ENCODE measurements at places on chromosomes 12 and 14. TPM values are rescaled to one million over a fixed set of nuclear protein-coding genes. Genes with fewer than 3 reads are reported as not detected.
A peak's percentile ranks its signal among the peaks of the same experiment; 100 is the strongest.

DNA sequence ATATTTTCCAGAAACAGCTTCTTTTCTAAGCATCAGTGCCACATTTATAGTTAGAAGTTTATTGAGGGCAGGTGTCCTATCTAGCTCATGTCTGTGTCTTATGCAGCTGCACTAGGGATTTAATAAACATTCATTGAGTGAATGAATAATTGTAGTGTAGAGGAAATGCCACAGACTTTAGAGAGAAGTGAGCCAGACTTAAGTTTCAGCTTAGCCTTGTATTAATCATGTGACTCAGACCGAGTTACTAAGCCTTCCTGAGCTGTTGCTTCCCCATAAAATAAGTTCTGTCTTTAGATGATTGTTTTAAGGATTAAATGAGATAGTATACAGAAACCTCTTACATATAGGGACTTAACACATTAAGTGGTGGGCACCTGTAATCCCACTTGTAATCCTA, 236.1 kb upstream of the DDHD1 start:
- DNase-seq: no peak

- DNase-seq: no peak
Measured at GRCh38 chr12:43008953-43009845, 419.7 kb upstream of the PRICKLE1 start.

The KRT72 gene
- total RNA-seq: not detected

DNA sequence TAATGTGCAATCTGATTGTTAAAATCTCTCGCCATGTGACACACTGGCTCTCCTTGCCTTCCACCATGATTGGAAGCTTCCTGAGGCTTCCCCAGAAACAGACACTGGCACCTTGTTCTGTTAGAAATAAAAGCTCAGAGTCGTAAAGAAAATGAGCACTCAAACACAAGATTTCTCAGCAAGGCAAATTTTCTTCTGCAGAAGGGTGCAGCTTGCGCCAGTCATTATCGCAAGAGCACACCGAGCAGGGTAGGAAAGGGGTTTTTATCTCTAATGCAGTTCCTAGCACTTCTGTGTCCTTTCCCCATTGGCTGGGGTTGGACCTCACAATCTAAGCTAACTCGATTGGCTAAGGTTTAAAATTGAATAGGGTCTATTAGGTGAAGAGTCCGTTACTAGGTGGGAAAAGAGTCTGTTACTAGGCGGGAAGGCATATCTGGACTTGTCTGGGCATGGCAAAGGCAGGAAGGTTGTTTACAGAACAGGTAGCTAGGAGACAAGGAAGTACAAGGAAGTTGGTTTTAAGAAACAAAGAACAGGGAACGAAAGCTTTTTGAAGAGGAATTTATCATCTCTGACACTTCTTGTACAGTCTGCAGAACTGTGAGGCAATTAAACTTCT, 62.6 kb upstream of the BICD1 start:
- no peak for DNase-seq

The WASHC3 gene
- 31.9 TPM for total RNA-seq

- DNase-seq: no peak
Measured at GRCh38 chr12:78002878-78003277, 172.2 kb downstream of the NAV3 start.

GRCh38 chr12:98916106-98916505, 271.0 kb downstream of the APAF1 start:
- no peak for DNase-seq

DNA sequence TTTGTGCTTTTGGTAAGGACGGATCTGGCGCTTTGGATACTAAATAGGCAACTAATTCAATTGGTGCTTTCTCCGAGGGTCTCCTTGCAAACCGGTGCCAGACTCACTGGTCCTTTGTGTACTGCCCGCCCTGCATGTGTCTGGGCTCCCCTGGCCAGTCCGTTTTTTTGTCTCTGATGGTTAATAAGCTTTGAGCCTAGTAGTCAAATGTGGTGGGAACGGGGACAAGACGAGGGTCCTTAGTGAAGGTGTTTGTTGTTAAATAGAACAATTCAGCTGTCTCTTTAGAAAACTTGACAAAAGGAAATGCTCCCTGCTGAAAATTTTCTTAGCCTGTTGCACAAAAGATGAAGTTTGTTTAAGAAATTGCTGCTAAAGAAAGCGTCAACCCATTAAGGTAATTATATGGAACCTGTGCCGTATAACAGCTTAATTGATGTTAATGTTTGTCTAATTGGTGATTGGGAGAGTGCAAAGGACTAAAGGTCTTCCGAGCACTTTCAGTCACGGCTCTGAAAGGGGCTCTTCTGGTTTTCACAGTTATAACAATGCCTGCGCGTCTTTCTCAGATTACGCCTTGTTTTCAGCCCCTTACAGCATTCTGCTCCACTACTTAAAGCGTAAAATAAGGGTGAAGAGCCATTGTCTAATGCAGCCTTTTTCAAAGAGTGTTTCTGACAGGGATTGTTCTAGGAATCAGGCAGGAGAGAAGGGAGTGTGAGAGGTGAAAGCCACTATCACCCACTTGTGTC, 537.4 kb downstream of the PRKD1 start:
- no peak for DNase-seq

DNA sequence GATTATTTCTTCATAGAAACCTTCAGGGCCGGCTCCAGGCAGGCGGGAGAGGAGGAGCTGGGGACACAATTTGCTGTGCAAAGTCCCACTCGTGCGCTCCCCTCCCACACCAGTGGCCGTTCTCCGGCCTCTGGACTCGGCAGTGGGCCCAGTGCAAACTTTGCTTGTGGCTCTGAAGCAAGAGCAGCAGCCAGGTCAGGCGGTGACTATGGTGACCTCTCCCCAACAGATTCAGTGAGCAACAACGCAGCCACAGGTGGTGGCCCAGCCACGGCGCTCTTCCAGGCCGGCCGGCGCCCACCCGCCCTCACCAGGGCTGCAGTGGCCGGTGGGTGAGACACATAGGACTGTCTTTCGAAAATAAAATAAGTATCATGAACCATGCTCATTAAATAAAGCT, 29.5 kb downstream of the VPS37B start:
- DNase-seq: peak; percentile 59

DNA sequence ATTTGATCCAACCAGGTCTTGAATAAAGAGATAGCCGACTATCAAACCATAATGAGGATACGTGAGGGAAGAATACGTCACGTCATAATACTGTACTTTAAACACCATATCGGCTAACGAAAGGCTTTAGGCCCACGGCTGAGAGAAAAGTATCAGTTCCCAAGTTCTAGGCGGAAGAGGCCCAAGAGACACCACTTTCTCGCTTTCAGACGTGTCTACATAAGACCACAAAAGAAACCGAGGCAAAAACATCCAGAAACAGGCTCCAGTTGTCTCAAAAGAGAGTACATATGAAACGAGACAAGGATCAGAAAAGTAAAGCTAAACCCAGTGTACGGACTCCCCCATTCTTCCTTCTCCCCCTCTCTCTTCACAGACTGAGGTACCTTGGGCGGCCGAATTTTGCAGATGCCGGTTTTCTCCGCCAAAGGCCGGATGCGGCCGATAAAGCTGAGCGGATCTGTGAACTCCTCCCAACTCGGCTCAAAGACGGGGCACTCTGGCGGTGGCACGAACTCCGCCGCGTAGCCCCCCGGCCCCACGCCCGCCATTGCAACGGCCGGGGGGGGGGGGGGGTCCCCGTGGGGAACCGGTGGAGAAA, 479 bp downstream of the KDM5A start:
- DNase-seq: peak; percentile 51

- DNase-seq: peak; percentile 20
Measured at GRCh38 chr14:105855246-105855892, 329.0 kb downstream of the TMEM121 start.

The IL26 gene
- total RNA-seq: not detected

- DNase-seq: no peak
Measured at GRCh38 chr12:122749569-122750332, 2.9 kb upstream of the DENR start.

GRCh38 chr14:95452893-95453712, 63.3 kb downstream of the SYNE3 start:
- no peak for DNase-seq

The IRF2BPL gene
- total RNA-seq: 38.8 TPM

DNA sequence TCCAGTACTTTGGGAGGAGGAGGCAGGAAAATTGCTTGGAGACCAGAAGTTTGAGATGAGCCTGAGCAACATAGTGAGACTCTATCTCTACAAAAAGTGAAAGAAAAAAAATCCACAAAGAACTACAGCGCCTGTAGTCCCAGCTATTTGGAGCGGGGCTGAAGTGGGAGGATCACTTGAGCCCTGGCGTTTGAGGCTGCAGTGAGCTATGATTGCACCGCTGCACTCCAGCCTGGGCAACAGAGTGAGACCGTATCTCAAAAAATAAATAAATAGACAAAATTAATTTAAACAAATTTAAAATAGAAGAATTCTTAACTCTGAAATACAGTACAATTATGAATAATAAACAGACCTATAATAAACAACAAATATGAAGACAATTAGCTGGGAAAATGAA, 40.9 kb downstream of the ATL1 start:
- no peak for DNase-seq

- no peak for DNase-seq
Measured at GRCh38 chr12:69906411-69907216, 81.6 kb downstream of the MYRFL start.

GRCh38 chr12:85225501-85225900, 54.5 kb upstream of the ALX1 start:
- DNase-seq: no peak

The KRT85 gene
- not detected for total RNA-seq

The KLRC2 gene
- not detected for total RNA-seq

- no peak for DNase-seq
Measured at GRCh38 chr12:40801082-40801481, 108.8 kb downstream of the CNTN1 start.

The WNK1 gene
- 294 TPM for total RNA-seq

DNA sequence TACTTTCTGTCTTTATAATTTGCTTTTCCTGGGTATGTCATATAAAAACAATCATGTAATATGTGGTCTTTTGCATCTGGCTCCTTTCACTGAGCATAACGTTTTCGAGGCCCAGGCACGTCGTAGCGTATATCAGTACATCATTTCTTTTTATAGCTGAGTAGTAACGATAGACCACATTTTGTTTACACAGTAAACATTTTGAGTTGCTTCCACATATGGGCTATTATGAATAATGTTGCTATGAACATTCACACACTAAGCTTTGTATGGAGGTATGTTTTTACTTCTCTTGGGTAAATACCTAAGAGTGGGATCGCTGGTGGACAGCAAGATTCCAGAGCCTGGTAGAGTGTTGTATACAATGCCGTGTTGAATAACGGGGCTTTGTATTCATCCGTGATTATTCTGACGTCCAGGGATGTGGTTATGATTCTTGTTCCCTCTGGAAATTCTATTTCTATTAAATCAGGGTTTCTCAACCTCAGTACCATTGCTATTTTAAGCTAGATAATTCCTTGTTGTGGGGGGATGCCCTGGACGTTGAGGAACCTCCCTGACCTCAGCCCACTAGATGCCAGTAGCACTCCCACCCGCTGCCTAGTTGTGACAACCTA, 38.9 kb upstream of the CIT start:
- no peak for DNase-seq

GRCh38 chr12:54019924-54020590, 8.2 kb upstream of the HOXC6 start:
- DNase-seq: no peak

All from Right ventricle myocardium superior (tissue), 1 donor.